ENCODE measurements at places on chromosomes 3 and 15.

DNA sequence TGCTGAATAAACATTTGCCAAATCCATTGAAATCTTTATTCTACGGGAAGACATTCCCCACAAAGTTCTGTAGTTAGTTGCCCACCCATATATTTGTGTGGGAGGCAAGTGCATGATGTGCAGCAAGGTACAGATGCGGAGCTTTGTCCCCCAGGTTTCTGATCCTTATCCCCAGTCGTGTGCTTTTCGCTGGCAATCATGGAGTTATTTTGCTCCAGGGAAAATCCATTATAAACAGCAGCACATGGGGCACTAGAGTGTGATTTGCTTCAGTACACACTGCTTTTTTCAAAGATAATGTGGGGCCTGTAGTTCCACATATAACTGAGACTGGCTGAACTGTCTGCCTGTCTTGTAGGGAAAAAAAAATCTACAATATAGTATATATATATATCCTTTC is 132.1 kb downstream of the FEZF2 start:
- DNase-seq, result no peak

GRCh38 chr3:55169608-55170072 is 241.8 kb upstream of the LRTM1 start:
- no peak for DNase-seq

- DNase-seq, result peak; percentile 7
Measured at GRCh38 chr3:141000027-141000663, 51.0 kb upstream of the SPSB4 start.

GRCh38 chr3:78801926-78802561 is 965.8 kb downstream of the ROBO1 start:
- DNase-seq, result no peak

All from T-helper 2 cell (primary cell).